ENCODE measurements at places on chromosomes 1 and 21. TPM values are rescaled to one million over a fixed set of nuclear protein-coding genes. Genes with fewer than 3 reads are reported as not detected.

The RSPH1 gene
- 0.76 TPM for total RNA-seq

The SLC2A5 gene
- total RNA-seq = 0.22 TPM

The KLF18 gene
- total RNA-seq = not detected

The VAV3 gene
- total RNA-seq = 1.2 TPM

The RNU1-4 gene
- total RNA-seq = under 0.01 TPM
